GM13977 (cell line): ENCODE measurements at places on chromosomes 6 and 20.
A peak's percentile ranks its signal among the peaks of the same experiment; 100 is the strongest.

- no peak for DNase-seq
Measured at GRCh38 chr6:156796627-156797026, 19.4 kb downstream of the ARID1B start.

GRCh38 chr20:32626859-32627636, 41.9 kb upstream of the NOL4L start:
- DNase-seq: no peak

- no peak for DNase-seq
Measured at GRCh38 chr6:36655085-36655724, 23.3 kb upstream of the CDKN1A start.

- DNase-seq: no peak
Measured at GRCh38 chr20:11130554-11131166, 456.9 kb upstream of the JAG1 start.

- DNase-seq: no peak
Measured at GRCh38 chr6:45917439-45917838, 98.2 kb downstream of the CLIC5 start.

GRCh38 chr20:20317621-20318364, 50.1 kb upstream of the INSM1 start:
- no peak for DNase-seq

- DNase-seq: no peak
Measured at GRCh38 chr6:10794239-10794638, 44.1 kb downstream of the MAK start.

- no peak for DNase-seq
Measured at GRCh38 chr20:40782043-40782368, 93.0 kb upstream of the MAFB start.

GRCh38 chr6:43383021-43383667, 13.7 kb upstream of the ZNF318 start:
- DNase-seq: no peak

- no peak for DNase-seq
Measured at GRCh38 chr6:24332317-24332716, 25.5 kb downstream of the DCDC2 start.

DNA sequence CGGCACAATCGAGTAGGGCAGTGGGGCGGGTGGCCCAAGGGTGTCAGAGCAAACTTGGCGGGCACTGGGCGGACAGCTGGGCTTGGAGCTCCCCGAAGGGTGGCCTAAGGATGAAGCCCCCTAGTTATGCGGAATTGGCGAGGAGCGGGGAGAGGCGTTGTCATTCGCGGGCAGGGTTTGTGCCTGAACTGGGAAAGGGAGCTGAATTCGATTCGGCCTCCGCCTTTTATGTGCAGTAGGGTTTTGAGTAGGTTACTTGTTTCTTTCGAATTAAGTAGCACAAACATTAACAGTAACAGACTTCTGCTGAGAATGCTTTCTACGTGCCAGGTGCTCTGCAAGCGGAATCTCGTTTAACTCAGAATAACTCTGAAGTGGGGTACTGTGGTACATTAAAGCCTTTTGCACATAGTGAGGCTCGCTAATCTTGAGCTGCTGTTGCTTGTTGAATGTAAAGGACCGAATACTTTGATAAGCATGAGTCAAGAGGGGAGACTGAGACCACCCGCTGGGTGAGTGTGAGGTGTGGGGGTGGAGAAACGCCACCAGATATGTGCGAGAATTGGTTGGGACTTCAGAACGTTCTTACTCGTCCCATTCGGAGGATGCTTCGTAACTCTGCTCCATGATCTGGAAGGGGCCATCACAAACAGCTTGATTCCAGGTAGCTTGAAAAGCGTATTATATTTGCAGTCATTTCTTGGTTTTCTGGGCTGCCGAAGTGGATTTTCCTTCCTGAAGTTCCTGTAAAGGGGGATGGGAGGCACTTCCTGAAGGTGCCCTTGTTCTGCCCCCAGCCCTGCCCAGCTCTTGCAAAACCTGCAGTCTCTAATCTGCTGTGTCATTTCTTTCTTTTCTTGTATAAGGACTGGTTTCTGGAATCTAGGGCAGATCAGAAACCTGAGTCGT, 833 bp downstream of the RAB5IF start:
- DNase-seq: no peak

DNA sequence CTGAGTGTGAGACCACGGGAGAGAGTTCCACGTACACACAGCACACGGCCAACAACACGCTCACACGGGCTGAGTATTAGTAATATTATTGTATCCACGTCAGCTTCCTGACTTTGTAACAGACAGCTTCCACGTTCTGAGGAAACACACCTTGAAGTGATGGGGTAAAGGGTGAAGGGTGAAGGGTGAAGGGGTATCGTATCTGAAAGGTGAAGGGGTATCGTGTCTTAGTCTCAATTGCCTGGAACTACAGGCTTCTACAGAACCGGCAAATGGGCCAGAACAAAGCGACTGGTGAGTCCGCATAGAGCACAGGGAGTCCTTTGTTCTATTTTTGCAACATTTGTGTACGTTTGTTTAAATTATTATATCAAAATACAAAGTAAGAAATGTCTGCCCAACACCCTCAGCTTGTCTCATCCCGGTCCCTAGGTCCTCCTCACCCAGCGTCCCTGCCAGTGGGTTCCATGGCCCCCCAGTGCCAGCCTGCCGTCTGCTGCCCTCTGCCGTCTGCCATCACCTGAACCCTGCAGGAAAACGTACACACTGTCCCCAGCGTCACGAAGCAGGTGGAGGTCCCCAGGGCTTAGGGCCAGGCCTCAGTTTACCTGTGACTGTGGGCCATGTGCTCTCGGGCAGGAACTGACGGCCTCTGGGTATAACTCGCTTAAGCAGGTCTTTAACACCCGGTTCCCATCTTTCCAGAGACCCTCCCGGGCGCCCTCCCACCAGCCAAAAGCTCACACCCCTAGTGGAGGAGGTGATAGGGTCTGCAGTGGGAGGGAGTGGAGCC, 4.4 kb upstream of the HELZ2 start:
- DNase-seq: no peak

DNA sequence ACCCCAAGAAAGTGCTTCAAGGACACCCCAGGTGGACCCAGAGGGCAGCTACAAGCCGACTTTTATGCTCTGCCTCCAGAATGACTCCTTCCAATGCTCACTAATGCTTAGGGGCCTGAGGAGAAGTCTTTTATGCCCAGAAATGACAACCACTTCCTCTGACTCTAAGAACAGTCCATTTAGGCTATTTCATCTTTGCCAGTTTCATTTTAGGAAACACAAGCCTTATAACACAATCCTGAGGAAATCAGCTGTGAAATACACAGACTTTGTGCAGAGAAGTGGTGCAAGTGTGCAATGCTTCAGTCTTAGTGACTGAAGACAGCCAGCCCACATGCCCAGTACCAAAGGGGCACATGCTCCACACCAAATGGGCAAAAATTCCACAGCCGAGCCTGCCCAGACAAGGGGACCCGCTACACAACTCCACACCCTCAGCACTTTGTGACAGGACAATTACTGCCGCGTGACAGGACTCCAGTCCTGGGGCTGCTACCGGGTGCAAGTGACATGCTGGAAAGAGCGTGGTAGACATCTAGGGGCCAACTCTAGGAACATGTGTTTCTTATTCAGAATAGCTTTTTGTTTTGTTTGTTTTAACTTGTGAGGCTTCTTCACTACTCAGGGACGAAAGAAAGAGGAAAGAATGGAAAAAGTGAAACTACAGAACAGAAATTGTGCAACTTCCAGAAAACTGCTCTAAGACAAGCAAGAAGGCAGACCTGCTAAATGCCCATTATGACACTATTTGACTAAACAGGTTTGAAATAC, 28.2 kb upstream of the PLAGL1 start:
- no peak for DNase-seq

- DNase-seq: no peak
Measured at GRCh38 chr20:54344832-54345231, 130.6 kb upstream of the DOK5 start.

DNA sequence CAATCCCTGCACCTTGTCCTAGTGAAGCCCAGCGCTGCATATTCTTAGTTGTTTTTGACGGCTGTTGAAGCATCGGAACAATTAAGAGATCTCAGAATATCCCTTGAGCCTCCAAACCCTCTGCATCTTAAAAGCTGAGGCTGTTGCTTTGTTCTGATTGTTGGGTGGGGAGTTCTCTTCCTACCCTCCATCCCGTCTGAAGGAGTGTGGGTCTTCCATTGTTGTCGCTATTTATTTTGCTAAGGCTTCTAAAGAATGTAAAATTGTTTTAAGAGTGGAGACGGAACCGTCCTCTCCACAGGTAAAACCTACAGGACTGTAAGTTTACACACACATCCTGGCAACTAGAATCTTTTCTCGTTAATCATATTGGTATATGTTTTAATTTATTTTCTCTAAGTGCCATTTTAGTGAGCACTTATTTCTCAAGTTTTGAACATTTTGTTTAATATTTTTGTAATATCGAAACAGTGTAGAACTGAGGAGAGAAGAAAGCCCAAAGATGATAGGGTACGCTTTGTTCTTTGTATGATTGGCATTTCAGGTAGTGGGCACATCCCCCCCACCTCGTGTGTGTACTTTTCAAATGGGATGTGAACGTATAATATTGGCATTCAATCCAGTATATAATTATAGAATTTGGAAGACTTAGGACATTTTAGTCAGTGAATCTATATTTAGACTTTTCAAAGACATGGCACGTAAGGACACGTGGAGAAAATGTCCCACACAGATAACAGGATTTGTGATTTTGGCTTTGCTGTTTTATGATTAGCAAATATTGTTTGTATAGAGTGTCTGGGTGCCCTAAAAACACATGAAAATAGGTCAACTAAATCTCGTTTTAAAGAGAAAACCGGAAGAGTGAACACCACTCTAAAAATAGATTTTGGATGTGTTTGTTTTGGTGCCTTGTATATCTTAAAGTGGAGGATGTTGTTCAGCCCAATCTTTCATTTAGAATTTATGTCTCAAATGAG, 1.3 kb downstream of the RNF146 start:
- no peak for DNase-seq

GRCh38 chr6:110874880-110875547, 429 bp downstream of the AMD1 start:
- DNase-seq: peak; percentile 40

DNA sequence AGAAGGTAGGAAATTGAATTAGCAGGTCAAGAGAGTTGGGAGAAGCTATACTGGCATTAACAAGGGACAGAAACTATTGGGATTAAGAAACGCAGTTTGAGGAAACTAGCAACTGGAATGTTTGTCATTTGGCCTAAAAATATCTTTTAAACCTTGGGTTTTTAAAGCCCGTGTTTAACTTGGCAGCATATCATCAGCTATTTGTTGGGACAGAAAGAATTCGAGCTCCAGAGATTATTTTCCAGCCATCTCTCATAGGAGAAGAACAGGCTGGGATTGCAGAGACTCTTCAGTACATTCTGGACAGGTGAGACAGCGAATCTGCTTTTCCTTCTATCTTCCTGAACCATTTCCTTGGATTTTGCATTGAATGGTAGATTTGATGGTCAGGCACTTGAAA, 17.8 kb downstream of the ACTR5 start:
- DNase-seq: no peak

DNA sequence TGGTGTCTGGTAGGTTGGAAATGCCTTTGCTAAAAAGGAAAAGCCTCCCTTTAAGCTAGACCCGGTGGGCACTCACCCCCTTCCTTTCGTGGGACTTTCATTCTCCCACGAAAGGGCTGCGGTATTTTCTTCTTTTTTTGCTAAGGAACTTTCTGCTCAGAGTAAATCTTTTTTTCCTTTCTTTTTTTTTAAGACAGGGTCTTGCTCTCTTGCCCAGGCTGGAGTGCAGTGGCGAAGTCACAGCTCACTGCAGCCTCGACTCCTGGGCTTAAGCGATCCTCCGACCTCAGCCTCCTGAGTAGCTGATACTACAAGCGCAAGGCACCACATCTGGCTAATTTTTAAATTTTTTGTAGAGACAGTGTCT, 4.0 kb downstream of the TP53TG5 start:
- DNase-seq: no peak

GRCh38 chr6:91926827-91927226, 1340.0 kb upstream of the MAP3K7 start:
- DNase-seq: no peak

GRCh38 chr6:112752791-112753190, 405.7 kb downstream of the RFPL4B start:
- DNase-seq: no peak

- no peak for DNase-seq
Measured at GRCh38 chr6:84057908-84058307, 24.3 kb downstream of the MRAP2 start.

GRCh38 chr20:44057698-44058675, 129.0 kb downstream of the JPH2 start:
- DNase-seq: no peak

DNA sequence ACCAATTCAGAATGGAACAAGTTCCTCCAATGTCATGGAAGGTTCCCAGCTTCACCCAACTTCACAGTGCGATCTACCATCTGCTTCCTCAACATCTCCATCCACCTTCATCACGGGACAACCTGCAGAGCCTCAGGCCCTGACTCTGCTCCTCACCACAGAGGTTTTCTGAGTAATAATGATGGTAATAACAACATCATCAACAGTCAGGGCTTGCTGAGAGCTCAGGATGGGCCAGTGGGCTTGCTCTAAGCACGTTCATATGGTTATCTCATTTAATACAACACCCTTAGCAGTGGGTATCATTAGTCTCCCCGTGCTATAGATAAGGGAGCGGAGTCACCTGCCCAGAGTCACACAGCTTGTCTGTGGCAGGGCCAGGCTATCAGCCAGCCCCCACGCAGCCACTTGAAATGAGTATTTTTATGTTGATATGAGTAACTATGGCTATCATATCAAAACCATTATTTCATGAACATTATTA, 38.6 kb downstream of the PREX1 start:
- peak; percentile 54 for DNase-seq

DNA sequence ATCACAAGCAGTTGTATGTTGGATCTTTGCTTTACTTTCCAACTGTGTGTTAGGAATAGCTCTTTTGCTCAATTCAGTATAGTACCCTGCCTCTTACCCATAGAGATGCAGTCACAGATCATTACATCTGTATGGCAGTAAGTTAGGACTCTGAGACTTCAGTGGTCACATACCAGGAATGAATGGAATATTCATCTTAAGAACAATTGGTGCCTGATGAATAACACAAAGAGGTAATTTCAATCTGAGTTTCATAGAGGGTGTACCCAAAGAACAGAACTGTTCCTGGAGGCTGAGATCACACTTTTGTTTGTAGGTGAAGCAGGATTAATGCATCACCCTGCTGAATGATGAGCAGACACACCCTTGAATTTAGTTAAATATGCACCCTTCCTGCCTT, 28.7 kb upstream of the KIF13A start:
- DNase-seq: no peak

- no peak for DNase-seq
Measured at GRCh38 chr6:165206798-165207197, 102.6 kb downstream of the C6orf118 start.
